H9 (cell line): ENCODE measurements at places on chromosomes 7 and 10. TPM values are rescaled to one million over a fixed set of nuclear protein-coding genes. Genes with fewer than 3 reads are reported as not detected.

- no peak for DNase-seq
Measured at GRCh38 chr7:106344211-106344610, 59.4 kb upstream of the NAMPT start.

- no peak for DNase-seq
Measured at GRCh38 chr7:25828468-25828867, 323.5 kb upstream of the NFE2L3 start.

- no peak for DNase-seq
Measured at GRCh38 chr7:80895056-80895455, 23.8 kb downstream of the SEMA3C start.

DNA sequence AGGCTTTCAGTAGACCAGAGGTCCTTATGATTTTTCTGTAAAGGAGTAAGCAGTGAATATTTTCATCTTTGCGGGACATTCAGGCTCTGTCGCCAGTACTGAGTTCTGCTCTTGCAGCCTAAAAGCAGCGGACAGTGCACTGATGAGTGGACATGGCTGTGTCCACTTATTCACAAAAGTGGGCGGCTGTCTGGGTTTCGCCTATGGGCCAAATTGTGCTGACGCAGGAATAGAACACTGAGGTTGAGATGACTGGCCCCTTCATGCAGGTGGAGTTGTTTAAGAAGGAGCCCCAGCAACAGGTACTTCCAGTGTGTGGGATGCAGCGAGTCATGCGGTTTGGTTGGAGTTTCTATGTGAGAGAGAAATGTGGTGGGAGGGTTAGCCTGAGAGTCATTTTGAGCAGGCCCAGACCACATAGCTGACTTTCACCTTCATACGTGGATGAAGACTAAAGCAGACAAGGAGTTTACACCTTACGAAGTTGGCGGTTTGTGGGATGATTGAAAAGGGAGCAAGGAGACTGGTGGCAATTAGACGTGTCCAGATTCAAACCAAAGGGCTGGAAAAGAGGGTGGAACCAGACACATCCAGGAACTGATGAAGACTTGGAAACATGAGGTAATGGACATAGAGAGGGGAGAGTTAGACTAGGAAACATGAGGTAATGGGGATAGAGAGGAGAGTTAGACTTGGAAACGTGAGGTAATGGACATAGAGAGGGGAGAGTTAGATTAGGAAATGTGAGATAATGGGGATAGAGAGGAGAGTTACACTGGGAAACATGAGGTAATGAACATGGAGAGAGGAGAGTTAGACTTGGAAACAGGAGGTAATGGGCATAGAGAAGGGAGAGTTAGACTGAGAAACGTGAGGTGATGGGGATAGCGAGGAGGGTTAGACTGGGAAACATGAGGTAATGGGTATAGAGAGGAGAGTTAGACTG lies 38.2 kb downstream of the WDR37 start:
- DNase-seq = no peak

- DNase-seq = no peak
Measured at GRCh38 chr10:123485341-123485960, 180.7 kb upstream of the GPR26 start.

GRCh38 chr7:158819571-158820203 lies 9.6 kb downstream of the ESYT2 start:
- no peak for DNase-seq

- no peak for DNase-seq
Measured at GRCh38 chr7:10360050-10360449, 613.6 kb upstream of the PHF14 start.

- DNase-seq = no peak
Measured at GRCh38 chr10:11272915-11273389, 255.3 kb downstream of the CELF2 start.

- DNase-seq = peak; percentile 32
Measured at GRCh38 chr7:42982604-42983115, 50.5 kb downstream of the MRPL32 start.

The NRCAM gene
- total RNA-seq = 1.8 and 2.3 TPM in 2 replicates

GRCh38 chr10:28331066-28331465 lies 28.2 kb upstream of the MPP7 start:
- DNase-seq = no peak

- DNase-seq = no peak
Measured at GRCh38 chr10:112532189-112532588, 85.2 kb downstream of the VTI1A start.

DNA sequence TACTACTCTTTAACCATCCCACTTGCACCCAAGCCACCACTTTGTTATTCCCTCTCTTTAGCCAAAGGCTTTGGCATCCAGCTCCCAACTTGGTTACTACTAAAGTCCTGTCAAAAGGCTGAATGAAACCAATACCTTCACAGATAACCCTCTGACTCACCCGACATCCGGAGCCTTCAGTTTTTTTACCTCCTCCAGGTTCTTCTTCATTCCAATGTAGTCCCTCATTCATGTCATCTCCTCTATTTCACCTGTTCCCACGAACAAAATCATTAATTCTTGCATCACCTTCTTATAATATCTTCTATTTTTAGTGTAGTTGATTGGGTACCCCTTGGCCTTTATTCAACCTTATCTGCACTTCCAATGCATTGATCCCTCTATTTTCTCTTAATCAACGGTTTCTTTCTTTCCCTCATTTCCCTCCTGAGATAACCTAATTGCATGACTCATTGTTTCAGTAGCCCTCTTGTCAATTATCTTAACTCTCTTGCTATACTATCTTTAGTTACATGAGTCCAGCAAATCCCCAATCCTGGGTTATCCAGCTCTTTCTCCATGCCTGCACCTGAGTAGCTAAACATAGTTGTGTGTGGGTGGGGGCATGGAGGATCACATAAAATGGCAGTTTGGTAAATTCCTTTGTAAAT lies 87.2 kb upstream of the COL1A2 start:
- no peak for DNase-seq

DNA sequence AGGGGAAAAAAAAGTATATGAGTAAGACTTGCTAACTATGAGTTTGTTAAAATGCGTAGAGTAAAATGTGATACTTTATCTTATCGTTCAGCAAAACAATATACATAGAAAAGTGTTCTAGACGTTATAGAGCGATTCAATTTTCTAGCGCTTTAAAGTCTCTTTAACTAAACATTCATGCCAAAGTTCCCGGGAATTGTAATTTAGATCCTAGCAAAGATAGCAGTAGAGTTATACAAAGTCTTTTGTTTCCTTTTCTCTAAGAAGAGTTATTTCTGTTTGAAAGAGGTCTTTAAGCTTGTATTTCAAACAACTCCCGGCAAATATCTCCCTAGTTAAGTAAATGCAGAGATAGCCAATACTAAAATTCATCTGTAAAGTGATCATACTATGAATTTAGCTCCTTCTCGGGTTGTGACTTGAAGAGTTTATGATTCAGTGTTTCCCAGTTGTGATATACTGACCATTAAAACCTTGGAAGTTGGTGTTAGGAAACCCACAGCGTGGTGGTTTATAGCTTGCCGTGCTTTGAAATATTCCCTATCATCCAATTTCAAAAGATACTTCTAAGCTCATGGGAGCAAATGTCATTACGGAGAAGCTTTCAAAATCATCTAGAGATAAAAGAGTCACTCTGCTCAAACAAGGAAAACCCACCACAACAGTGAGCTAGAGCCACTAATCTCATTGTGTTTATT lies 171.7 kb downstream of the CSTF2T start:
- DNase-seq = no peak

GRCh38 chr7:131365838-131366237 lies 38.2 kb downstream of the MKLN1 start:
- no peak for DNase-seq

- no peak for DNase-seq
Measured at GRCh38 chr10:15783941-15784636, 64.4 kb upstream of the ITGA8 start.

The DMTF1 gene
- total RNA-seq = 102 and 111 TPM in 2 replicates

The NUDT13 gene
- total RNA-seq = 1.5 and 1.6 TPM in 2 replicates

The MYH16 gene
- total RNA-seq = not detected in 2 replicates

DNA sequence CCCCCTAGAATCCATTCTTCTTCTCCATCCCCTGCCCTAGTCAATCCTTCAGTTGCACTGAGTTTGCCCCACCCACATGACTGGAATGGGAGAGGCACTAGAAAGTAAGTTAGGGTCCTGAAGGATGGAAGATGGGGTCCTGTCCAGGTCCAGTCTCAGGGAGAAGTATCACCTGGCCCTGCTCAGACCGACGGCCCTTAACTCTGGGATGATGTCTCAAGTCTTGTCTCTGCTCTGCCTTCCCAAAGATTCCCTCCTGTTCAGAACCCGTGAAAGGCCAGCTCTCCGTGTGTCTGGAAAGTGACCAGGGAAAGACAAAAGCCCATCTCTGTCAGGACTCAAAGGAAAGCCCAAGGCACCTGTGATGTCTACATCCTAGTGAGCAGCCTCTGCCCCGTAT lies 88.8 kb downstream of the OAT start:
- no peak for DNase-seq

GRCh38 chr7:93817526-93817925 lies 73.0 kb downstream of the TFPI2 start:
- DNase-seq = no peak

The KCNIP2 gene
- total RNA-seq = 2.6 and 3.0 TPM in 2 replicates

- no peak for DNase-seq
Measured at GRCh38 chr10:5895804-5896203, 5.8 kb downstream of the FBH1 start.

DNA sequence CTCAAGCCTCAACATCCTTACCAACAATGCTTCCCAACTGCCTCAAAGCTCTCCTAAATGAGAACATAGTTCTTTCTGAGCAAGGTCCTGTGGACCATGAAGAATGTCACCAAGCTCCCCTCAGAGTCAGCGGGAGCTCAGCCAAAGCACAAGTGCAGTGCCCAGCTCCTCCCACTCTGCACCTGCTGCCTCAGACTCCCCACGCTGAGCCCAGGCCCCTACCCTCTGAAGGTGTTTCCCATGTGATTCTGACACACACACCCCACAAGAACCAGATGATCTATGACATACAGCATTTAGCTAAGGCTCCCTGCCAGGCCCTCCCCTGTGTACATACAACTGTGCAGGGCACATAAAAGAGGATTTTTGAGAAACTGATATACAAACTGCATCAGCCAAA lies 19.2 kb downstream of the ERCC6 start:
- no peak for DNase-seq

The LLCFC1 gene
- not detected in 2 replicates for total RNA-seq

GRCh38 chr10:132375116-132375794 lies 21.7 kb upstream of the PWWP2B start:
- no peak for DNase-seq

DNA sequence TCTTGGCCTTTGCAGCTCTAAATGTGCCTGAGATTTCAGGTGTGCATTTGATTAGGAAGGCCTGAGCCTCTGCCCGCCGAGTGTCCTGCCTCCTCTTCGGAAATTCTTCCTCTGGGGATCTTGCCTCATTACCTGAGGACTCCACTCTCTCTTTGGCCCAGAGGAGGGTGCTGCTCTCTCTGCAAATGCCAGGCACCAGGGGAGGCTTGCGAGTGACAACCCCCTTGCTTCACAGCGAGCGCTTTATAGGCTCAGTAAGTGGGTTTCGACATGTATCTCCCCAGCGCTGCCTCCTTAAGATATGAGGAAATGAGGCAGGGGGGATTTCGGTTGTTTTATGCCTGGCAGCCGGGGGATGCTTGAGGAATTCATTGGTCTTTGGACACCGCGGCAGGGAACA lies 423.9 kb downstream of the GLRX3 start:
- peak; percentile 30 for DNase-seq

DNA sequence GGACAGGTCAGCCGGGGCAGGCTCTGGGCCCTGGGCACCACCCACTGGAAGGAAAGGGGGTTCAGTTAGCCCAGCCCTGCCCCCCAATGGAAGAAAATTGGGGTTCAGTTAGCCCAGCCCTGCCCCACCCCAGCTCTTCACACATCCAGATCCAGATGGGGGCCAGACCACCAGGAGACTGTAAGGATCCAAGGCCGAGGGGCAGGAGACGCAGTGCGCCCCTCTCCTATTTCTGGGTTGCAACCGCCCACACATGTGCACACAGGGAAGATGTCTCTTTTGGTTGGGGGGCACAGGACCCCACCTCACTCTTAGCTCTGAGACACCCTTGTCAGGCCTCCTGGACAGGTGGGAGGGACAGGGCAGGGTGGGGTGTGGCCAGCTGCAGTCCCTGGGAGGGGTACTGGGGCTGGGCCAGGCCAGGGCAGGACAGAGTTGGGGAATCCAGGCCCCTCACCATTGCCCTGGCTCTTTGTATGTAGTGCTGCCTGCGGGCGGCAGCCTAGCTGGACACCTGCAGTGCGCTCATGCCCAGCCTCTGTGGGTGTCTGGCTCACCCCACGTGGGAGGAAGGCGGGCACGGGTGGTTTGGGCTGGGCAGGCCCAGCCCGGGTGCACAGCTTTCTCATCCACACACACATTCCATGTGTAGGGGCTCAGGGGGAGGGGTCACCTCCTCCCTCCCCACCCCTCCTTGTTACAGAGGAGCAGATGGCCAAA lies 141.2 kb downstream of the LHPP start:
- no peak for DNase-seq

GRCh38 chr10:131897297-131897899 lies 3.4 kb upstream of the PPP2R2D start:
- no peak for DNase-seq

The FAM25A gene
- total RNA-seq = not detected in 2 replicates

The SMO gene
- 66.8 and 70.0 TPM in 2 replicates for total RNA-seq

The DYNC1I1 gene
- 3.2 TPM in 2 replicates for total RNA-seq

The IRF5 gene
- 0.70 and 0.74 TPM in 2 replicates for total RNA-seq
